ENCODE measurements at places on chromosomes 2 and 18.

- no peak for DNase-seq
These were observed 163.1 kb upstream of the PKDCC start for GRCh38 chr2:41884718-41885117.

DNA sequence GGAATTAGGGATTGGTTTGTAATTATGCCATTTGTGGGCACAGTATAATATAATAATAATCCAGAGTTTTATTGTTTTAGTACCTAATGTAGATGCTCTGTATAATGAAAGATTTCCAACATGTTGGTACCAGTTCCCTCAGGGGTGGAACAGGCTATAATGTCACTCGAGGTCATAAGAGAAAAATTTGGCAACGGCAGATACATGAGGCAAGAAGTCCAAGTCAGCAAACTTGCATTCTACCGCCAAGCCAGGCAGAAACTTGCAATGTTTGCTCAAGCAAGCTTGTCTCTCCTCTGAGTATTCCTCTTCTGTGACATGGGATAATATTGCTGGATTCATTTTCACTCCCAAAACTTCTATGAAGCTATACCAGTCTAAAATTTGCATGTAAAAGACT, 520.0 kb upstream of the SALL3 start:
- no peak for DNase-seq

- peak; percentile 45 for DNase-seq
These were observed 35.4 kb upstream of the EN1 start for GRCh38 chr2:118882693-118883336.

- no peak for DNase-seq
These were observed 178.0 kb downstream of the ASXL3 start for GRCh38 chr18:33755931-33756560.

DNA sequence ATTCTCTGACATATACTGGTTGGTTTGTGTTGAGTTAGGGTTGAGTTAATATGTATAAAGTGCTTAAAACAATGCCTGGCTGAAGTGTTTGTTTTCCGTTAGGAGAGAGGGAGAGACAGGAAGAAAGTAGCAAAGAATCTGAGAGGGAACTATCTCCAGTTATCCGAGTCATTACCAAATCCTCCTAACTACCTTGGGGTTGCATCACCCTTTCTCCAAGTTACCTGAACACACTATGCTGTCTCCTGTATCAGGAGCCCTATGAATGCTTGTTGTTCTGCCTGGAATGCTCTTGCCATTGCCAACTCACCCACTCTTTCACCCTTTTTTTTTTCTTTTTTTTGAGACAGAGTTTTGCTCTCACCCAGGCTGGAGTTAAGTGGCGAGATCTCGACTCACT, 47.9 kb upstream of the ITGAV start:
- DNase-seq = no peak

GRCh38 chr2:3302751-3303582, 74.7 kb downstream of the EIPR1 start:
- DNase-seq = no peak

- no peak for DNase-seq
These were observed 124.9 kb downstream of the ALK start for GRCh38 chr2:29796446-29796845.

- DNase-seq = no peak
These were observed 105.7 kb upstream of the GAREM1 start for GRCh38 chr18:32576296-32576916.

DNA sequence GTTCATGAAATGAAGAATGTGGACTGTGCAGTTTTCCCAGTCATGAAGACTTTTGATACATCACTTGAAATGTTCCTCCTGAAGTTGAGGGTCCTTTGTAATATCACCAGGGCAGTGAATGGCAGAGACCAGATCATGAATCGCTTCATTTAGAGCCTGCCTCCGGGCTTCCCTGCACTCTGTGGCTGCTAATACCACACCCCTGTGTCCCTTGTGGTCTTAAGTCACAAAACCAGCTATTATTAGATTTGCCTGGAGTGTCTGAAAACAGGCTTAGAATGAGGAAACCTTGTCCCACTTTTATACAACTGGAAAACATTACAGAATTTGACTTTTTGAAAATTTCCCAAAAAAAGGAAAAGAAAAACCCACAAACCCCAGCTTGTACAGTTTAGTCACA, 147.9 kb downstream of the MGAT5 start:
- no peak for DNase-seq

DNA sequence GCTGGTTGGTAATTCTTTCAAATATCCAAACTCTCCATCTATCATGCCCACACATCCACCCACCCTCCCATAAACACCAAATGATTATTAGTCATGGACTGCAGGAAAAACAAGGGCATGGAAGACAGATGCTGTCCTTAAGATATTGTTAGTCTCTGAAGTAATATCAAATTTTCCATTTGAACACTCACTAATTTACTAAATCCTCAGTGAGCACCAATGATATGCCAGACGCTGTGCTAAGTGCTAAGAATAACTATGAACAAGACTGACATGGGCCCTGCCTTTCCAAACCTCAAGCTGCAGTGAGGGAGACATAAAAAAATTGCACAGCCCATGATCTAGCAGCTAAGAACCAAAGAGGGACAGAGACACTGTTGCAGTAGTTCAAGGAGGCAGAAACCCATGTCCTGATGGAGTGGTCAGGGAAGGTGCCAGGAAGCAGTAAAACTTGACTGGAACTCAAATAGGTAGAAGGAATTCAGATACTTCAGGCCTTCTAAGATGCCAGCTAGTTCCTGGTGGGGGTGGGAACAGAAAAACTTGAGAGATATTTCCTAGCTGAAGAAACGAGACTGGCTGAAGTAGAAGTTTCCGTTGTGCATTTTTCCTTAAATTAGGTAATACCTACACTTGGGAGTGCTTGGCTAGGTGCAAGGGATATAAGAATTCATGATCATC, 182.1 kb downstream of the OSR1 start:
- DNase-seq = no peak

- no peak for DNase-seq
These were observed 114.6 kb downstream of the VIT start for GRCh38 chr2:36811071-36811470.

DNA sequence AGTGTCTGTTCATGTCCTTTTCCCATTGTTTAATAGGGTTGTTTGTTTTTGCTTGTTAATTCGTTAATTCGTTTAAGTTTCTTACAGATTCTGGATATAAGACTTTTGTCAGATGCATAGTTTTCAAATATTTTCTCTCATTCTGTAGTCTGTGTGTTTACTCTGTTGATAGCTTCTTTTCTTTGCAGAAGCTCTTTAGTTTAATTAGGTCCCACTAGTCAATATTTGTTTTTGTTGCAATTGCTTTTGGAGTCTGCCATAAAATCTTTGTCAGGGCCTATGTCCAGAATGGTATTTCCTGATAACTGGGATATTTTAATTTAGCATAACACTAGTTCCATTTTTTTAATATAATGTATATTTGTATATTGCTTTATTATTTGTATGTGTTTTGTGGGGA, 1380.1 kb downstream of the SUCLG1 start:
- no peak for DNase-seq

DNA sequence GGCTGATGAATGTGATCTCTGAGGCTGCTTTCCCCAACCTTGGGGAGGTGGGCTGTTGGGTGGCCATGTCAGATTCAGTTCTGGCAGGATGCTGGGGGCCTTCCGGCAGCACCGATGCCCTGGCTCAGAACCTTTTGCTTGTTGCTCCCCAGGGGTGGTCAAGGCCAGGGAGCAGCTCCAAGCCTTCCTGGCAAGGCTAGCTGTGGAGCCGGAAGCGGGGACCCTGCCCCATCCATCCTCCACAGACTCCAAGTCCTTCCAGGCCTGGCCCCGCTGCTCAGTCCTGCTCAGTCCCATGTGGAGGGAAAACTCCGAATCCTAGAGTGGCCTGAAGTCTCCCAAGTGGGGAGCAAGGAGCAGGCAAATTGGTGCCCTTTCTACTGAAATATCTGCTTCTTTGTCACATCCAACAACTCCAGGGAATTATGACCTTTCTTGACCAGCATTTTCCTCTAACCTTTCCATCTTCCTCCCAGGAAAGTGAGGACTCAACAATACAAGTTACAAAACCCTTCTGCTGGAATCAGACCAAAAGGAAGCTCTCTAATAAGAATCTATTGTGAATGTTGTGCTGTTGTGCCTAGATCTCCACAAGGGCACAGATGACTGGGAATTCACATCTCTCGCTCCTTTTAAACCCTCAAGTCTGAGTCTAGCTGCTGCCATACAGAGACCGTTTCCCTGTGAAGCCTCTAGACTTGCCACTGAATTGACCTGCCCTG, 134.0 kb downstream of the MCFD2 start:
- no peak for DNase-seq

GRCh38 chr2:100188326-100188725, 45.9 kb upstream of the AFF3 start:
- DNase-seq = no peak

GRCh38 chr2:50535256-50535655, 496.7 kb downstream of the NRXN1 start:
- DNase-seq = no peak

DNA sequence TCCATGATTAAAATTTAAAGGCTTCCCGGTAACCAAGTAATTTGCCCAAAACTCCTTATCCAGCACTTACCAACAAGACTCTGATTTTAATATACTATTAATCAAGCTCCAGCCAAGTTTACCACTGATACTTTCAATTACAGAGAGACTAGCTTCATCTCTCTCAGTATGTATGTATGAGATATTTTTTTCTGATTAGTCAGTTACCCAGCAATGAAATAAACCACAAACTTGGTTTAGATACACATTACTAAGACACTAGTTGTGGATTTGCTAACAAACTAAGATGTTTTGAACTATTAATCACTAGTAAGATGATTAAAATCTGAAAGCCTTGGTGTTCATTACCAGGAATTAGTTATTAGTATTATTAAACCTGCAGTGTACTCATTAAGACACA, 1272.2 kb upstream of the ACVR2A start:
- no peak for DNase-seq

DNA sequence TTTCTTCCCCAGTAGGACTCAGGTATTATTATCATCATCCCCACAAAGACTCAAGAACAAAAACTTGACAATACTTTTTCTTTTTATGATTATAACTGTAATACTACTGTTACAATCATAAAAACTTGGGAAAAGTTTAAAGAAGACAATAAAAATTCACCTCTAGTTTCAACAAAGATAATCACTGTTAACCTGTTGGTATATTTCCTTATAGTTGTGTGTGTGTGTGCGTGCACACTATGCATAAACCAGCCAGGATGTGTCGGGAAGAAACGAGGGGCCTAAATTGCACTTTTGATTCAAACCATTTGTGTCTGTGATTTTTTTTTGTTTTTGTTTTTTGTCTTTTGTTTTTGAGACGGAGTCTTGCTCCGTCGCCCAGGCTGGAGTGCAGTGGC, 233.0 kb downstream of the TPGS2 start:
- no peak for DNase-seq

DNA sequence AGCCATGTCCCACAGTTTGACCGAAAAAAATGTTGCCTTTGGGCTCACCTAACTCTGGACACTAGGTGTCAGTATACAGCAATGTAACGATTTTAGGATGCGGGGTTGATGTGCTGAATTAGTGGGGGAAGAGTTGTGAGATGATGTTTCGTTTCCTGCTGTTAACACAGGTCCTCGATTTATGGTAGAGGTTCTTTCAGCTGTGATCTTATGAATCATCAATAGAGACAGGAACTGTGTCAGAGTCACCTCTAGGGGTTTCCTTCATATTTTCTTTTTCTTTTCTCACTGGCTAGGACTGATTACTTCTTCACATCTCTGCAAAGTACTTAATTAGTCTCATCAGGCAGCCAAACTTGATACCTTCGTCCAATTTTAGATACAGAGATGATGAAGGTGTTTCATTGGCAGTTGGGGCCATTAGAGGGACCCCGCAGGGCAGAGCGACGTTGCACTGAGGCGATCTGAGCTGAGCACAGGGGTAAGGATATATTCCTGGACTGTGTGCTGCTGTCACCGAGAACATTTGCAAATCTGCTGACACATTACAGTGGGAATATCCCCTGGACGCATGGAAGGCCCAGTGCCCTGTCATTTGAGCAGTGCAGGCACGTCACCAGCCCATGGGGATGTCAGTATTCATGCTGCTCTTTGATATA, 10.2 kb upstream of the MMADHC start:
- DNase-seq = peak; percentile 24

GRCh38 chr2:56185101-56185581, 1.4 kb downstream of the CCDC85A start:
- no peak for DNase-seq

DNA sequence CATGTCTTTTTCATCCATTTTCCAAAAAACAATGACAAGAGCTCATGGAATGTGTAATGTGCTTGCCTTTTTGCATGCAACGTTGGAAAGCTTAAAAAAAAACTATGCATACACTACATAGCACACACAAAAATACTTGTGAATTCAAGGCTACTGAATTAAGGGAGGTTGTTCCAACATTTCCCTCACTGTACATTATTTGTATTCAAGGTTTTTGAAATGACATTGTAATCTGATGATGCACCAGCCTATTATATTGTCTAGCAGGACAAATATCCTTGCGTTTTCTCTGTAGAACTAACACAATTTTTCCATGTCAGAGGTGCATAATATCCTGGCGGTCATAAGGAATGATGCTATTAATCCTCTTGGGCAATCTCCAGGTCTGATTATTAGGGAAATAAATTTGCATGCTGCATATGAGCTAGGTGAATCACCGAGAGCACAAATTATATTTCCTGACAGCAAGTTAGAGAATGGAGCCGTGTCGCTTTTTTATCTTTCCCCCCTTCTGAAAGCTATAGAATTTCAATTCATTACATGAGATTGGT, 836.9 kb upstream of the FANCL start:
- no peak for DNase-seq

DNA sequence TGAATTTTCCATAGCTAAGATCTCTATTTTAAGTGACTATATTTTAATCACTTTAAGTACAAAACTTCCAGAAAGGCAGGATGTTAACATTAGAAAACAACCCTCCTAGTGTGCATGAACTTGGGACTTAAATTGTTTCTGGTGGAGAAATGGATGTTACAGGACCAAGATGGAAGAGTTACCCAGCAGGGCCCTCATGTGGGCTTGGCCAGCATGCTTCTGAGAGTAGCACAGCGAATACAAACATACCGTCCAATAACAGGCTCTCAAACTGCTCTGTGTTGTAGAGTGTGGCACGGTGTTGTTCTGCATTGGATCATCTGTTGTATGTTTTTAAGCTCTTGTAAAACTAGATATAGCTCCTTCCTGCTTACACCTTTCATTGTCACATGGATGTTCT, 346.1 kb upstream of the SMIM21 start:
- no peak for DNase-seq

GRCh38 chr2:41622301-41622700, 425.5 kb upstream of the PKDCC start:
- no peak for DNase-seq

GRCh38 chr18:51480407-51481261, 283.2 kb upstream of the MEX3C start:
- no peak for DNase-seq

All from stimulated activated CD8-positive, alpha-beta memory T cell treated with anti-CD3 and anti-CD28 coated beads, Interleukin-12 subunit alpha, Interleukin-12 subunit beta, amount 100 ng/mL, for 1 hour (primary cell).